Activated CD4-positive, alpha-beta T cell treated with anti-CD3 and anti-CD28 coated beads for 36 hours (primary cell): ENCODE measurements at places on chromosomes 6 and 20. TPM values are rescaled to one million over a fixed set of nuclear protein-coding genes. Genes with fewer than 3 reads are reported as not detected.

The FAM83C gene
- not detected for total RNA-seq

The ANKRD66 gene
- not detected for total RNA-seq

DNA sequence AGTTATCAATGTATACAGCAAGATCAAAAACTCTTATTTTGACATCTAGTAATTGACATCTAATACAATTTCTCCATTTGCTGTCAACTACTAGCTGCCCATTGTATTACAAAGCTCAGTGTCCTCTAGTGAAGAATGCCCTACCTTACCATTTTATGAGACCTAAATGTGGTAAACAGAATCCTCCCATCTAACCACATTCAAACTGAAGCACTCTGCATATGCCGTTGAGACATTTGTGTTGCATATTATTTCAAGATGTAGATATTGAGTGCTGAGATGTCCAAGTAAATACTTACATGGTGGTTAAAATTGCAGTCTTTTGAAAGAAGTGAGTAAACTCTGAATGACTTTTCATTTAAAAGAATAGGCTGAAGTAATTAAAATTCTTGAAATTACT, 597 bp upstream of the GLYATL3 start:
- no peaks in the 10 kb centered on the region for H3K36me3 ChIP-seq
- no peak overlapping the region for H3K27ac ChIP-seq
- H3K4me1 ChIP-seq: no peaks in the 10 kb centered on the region
- no peak for DNase-seq

DNA sequence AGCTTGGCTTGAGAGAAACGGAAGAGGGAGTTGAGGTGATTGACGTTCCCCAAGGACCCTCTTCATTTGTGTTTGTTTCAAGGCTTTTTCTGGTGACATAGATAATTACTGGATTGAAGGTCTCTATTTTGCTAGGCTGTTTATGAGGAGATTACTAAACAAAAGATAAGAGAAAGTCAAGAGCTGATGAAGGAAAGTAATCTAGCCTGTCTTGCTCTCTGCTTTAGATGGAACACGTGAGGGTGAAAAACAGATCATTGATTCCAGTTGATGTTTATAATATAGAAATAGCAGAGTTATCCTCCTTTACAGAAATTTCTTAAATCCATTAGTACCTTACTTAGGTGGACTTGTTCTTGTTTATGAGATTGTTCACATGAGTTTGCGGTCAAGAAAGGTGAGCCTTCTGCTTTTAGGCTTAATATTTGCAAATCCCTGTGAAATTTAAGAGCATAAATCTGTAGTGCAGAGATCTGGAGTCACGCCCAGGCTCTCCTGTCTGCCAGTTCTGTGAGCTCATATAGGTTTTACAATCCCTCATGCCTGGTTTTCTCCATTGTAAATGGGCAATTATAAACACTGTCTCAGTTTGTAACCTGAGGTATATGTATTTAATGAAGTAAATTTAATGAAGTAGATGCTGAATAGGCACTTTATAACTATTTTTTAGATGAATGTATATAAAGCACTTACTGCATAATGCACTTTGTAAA, 272.8 kb downstream of the NKAIN2 start:
- H3K36me3 ChIP-seq: no peaks in the 10 kb centered on the region
- H3K4me3 ChIP-seq: no peak overlapping the region
- DNase-seq: no peak

- no peaks in the 10 kb centered on the region for H3K36me3 ChIP-seq
- no peak for DNase-seq
- peaks cover 8% of the 10 kb centered on the region for H3K27me3 ChIP-seq
- no peak overlapping the region for H3K4me3 ChIP-seq
- no peak overlapping the region for H3K27ac ChIP-seq
Observed at GRCh38 chr6:41488433-41489119, 57.6 kb upstream of the FOXP4 start.

The CST2 gene
- total RNA-seq: not detected

DNA sequence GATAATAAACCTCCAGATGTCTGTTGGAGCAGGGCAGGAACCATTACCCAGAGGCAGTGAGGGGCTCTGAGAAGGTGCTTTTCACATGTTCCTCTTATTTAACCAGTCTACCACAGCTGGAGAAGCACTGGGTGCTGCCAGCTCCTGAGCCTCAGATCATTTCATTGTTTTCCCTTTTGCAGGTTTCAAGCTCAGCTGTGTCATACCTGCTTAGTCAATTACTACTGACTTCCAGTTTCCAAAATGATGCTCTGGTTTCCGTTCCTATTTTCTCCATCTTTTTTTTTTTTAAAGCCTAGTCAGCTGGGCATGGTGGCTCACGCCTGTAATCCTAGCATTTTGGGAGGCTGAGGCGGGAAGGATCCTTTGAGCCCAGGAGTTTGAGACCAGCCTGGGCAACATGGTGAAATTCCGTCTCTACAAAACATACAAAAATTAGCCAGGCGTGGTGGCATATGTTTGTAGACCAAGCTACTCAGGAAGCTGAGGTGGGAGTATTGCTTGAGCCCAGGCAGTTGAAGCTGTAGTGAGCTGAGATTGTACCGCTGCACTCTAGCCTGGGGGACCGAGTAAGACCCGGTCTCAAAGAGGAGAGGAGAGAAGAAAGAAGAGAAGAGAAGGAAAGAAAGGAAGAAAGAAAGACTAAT, 6.7 kb downstream of the FLOT1 start:
- no peaks in the 10 kb centered on the region for H3K27me3 ChIP-seq
- peaks cover 81% of the 10 kb centered on the region for H3K4me1 ChIP-seq
- H3K27ac ChIP-seq: peak overlapping the region; percentile 90
- H3K36me3 ChIP-seq: peaks cover 85% of the 10 kb centered on the region

The GINS1 gene
- 24.6 TPM for total RNA-seq

GRCh38 chr6:162702446-162702845, 25.1 kb downstream of the PRKN start:
- peaks cover 1% of the 10 kb centered on the region for H3K36me3 ChIP-seq
- no peak overlapping the region for H3K4me3 ChIP-seq
- H3K4me1 ChIP-seq: peaks cover 5% of the 10 kb centered on the region
- no peak for DNase-seq
- no peaks in the 10 kb centered on the region for H3K27me3 ChIP-seq

DNA sequence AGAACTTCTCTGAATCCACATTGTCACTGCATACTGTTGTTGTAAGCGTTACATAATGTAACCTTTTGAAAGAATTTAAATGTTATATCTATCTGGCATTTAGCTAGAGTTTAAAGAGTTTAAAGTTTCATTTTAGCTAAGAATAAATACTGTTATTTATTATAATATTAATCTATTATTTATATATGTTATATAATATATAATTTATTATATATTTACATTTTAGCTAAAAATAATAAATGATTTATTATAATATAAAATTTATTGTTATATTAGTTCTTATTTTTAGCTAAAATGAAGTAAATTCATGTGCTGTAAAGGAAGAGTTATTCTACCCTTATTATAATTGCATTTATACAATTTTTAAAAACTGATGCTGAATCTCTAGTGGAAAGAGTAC, 255.4 kb upstream of the QKI start:
- H3K36me3 ChIP-seq: no peaks in the 10 kb centered on the region
- no peak overlapping the region for H3K4me3 ChIP-seq
- no peak for DNase-seq
- no peak overlapping the region for H3K27ac ChIP-seq

- H3K36me3 ChIP-seq: peaks cover 22% of the 10 kb centered on the region
- DNase-seq: no peak
- H3K27ac ChIP-seq: no peak overlapping the region
- H3K4me3 ChIP-seq: no peak overlapping the region
- no peaks in the 10 kb centered on the region for H3K27me3 ChIP-seq
- H3K4me1 ChIP-seq: peaks cover 46% of the 10 kb centered on the region
Observed at GRCh38 chr6:26130581-26131249, 43.5 kb downstream of the HFE start.

DNA sequence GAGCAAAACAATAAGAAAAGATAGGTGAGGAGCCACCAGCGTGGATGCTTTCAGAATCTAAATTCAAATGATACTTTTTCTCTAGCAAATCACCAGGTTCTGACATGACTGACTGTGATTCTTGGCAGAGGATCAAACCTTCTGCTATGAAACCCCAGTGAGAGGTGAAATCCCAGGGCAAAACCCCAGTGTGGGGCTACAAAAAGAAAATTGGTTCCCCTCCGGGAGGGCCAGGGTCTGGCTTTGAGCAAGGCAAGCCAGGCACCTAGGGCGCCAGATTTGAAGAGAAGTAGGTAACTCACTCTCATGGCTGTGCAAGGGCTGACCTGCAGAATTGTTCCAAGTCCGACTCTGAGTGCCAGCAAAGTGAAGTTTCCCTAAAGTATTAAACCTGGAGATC, 20.2 kb upstream of the RALGAPA2 start:
- peaks cover 18% of the 10 kb centered on the region for H3K4me1 ChIP-seq
- no peak for DNase-seq
- H3K27ac ChIP-seq: no peak overlapping the region
- peaks cover 3% of the 10 kb centered on the region for H3K27me3 ChIP-seq
- no peak overlapping the region for H3K4me3 ChIP-seq

- H3K4me3 ChIP-seq: no peak overlapping the region
- H3K4me1 ChIP-seq: peaks cover 83% of the 10 kb centered on the region
- no peak overlapping the region for H3K27ac ChIP-seq
- DNase-seq: peak; percentile 49
- no peaks in the 10 kb centered on the region for H3K27me3 ChIP-seq
Observed at GRCh38 chr6:112037783-112038216, 16.1 kb upstream of the CCN6 start.

The BIRC7 gene
- total RNA-seq: 0.14 TPM

GRCh38 chr6:101417900-101418299, 24.4 kb downstream of the GRIK2 start:
- no peaks in the 10 kb centered on the region for H3K27me3 ChIP-seq
- no peaks in the 10 kb centered on the region for H3K36me3 ChIP-seq

GRCh38 chr20:19903168-19903811, 113.9 kb upstream of the NAA20 start:
- no peak overlapping the region for H3K27ac ChIP-seq
- H3K4me3 ChIP-seq: no peak overlapping the region
- DNase-seq: peak; percentile 10
- peaks cover 10% of the 10 kb centered on the region for H3K27me3 ChIP-seq
- no peaks in the 10 kb centered on the region for H3K36me3 ChIP-seq
